Stimulated activated CD8-positive, alpha-beta memory T cell treated with anti-CD3 and anti-CD28 coated beads, Interleukin-4, amount 100 ng/mL, for 4 hours (primary cell): ENCODE measurements at places on chromosomes 3 and 15.

- DNase-seq = no peak
These were observed 12.3 kb upstream of the TLE3 start for GRCh38 chr15:70109978-70110377.

- DNase-seq = no peak
These were observed 7.6 kb downstream of the GADL1 start for GRCh38 chr3:30886888-30887287.

DNA sequence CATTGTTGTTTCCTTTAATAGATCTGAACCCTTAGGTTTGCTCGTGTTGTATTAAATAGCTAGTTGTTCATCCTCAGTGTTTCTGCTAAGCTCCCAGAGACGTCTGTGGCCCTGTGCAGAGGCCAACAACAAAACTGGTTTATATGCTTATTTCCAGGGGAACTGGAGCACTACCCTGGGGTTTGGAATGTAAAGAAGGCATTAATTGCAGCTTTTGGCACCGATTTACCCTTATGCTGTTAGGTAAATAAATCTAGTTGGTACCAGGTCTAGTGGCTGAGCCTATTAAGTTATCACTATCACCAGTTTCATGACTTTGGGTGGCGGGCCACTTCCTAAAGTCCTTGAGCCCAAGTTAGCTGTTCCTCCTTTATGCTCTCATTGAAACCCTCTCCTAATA lies 12.0 kb downstream of the VPS8 start:
- DNase-seq = no peak

- no peak for DNase-seq
These were observed 119.8 kb downstream of the SUCLG2 start for GRCh38 chr3:67534594-67534993.

- DNase-seq = no peak
These were observed 48.1 kb downstream of the OSBPL10 start for GRCh38 chr3:31932990-31933389.

DNA sequence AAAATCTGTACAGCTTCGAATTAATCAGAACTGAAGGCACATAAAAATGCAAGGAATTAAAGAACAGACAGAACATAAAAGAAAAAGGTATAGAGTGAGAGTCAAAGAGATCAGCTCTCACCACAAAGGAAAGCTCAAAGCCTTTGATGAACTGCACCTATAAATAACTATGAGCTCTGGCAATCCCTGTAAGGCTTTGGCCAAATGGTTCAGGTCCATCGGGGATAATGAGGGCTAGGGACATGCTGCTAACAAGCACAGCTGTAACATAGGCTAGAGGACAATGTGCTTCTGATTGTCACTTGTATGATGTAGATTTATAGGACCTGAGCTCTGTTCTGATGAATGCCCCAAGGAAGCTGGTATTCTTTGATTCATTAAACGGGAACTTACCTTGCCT lies 113.9 kb upstream of the MRPL3 start:
- DNase-seq = no peak

- no peak for DNase-seq
These were observed 21.4 kb upstream of the NR2E3 start for GRCh38 chr15:71788646-71789579.

DNA sequence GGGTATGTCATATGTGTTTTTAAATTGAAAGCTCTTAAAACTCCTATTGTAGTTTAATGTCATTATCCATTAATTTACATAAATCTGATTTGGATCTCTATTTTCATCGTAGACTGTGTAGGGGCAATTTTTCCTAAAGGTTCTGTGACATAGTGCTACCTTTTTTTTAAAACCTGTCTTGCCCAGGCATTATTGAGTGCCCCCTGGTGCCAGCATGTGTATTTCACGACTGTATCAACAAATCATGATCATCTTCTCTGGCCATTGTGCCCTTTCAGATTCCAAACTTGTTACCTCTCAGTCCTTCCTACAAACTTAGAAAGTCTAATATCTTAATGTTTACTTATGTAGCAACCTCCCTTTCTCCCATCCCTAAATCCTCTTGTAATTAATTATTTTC lies 97.2 kb upstream of the FLNB start:
- no peak for DNase-seq

DNA sequence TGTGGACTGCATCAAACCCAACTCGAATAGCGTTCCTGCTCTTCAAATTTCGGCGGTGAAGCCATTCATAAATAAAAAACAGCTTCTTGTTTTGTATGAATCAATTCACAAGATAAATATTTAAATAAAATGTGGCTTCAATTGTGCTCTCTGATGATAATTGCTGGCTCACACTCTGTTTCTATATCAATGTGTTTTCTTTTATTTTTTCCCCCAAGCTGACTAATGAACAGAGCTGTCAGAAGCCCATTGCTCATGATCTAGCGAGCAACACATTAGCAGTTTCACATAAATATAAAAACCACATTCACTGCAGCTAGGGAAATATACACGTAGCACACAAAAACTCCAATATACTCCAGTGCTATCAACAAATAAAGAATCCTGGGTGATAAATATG lies 45.0 kb upstream of the FOXP1 start:
- no peak for DNase-seq

- no peak for DNase-seq
These were observed 53.1 kb upstream of the ULK4 start for GRCh38 chr3:42014921-42015533.
